ENCODE measurements at places on chromosomes 5 and 9.

DNA sequence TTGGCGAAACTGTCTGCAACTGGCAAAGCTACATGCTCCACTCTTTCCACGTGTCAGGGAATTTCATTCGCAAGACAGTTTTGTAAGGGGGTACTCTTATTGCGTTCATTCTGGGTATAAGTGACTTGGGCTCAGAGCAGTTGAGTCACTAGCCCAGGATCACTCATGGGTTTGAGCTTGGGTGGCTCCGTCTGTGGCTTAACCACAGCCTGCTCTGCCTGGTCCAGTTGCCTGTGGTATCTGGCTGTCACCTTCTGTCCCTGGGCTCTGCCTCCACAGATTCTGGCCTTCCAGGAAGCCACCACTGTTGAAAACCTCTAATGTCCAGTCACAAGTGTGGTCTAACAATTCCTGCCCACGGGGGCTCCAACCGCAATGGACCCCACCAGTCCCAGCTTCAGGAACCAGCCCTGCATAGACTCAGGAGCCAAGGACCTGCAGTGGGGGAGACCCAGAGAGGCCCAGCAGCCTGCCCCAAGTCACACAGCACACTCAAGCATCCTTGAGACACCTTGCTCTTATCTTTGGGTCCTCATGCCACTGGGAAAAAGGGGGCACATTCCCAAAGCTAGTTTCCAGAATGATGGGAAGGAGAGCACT lies 10.4 kb downstream of the KIF12 start:
- DNase-seq = no peak

- DNase-seq = no peak
Observed at GRCh38 chr9:131289301-131290035, at the start of gene PLPP7. PLPP7 (plus strand) TSS chr9:131289723; CDS start chr9:131289998, 275 bp downstream.

DNA sequence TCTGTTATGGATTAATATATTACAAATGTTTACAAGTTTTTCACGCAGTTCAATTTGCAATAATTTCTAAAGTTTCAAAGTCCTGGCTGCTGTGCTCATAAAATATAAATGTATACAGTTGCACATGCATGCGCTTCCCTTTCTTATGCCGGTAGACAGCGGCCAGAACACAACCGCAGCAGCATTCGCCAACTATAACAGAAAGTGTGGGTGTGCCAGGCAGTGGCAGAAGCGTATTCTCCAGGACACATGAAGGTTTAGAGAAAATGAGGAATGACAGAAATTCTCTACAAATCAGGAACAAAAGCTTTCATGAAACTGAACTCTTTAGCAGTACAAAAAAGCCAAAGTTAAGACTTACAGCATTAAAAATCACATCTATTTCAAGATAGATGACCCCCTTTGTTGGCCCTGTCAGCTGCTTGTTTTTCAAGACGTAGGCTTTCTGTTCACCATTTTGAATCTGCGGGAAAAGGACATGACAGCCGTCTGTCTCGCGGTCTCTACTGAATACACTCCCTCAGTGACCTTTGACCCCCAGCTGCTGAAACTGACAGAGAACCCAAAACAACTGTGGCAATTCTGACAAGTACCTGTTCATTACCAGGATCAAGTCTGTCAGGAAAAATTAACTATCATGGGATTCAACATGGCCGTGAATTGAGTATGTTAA lies 252.2 kb downstream of the SLF1 start:
- no peak for DNase-seq

GRCh38 chr5:137453483-137454080 lies 45.5 kb downstream of the SPOCK1 start:
- DNase-seq = no peak

- DNase-seq = no peak
Observed at GRCh38 chr5:78354066-78354670, 6.2 kb upstream of the SCAMP1 start.

- no peak for DNase-seq
Observed at GRCh38 chr9:19732441-19732951, 56.3 kb downstream of the SLC24A2 start.

GRCh38 chr5:61689153-61689846 lies 357.2 kb downstream of the ZSWIM6 start:
- no peak for DNase-seq

DNA sequence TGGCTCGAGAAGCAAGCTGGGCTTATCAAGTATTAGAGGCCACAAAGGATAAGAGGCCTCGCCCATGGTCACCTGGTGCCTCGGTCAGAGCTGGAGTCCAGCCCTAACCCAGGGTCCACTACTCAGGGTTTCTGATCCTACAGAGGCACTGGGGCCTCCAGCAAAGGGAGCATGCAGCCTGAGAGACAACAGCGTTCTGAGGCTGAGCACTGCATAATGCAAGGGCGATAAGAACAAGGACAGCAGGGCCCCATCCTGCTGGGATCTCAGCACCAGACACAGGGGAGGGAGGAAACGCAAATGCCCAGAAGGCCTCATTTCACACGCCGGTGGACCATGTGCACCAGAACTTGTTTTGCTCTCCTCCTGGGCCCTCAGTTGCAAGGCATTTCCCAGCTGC lies 63.0 kb downstream of the C5orf15 start:
- no peak for DNase-seq

DNA sequence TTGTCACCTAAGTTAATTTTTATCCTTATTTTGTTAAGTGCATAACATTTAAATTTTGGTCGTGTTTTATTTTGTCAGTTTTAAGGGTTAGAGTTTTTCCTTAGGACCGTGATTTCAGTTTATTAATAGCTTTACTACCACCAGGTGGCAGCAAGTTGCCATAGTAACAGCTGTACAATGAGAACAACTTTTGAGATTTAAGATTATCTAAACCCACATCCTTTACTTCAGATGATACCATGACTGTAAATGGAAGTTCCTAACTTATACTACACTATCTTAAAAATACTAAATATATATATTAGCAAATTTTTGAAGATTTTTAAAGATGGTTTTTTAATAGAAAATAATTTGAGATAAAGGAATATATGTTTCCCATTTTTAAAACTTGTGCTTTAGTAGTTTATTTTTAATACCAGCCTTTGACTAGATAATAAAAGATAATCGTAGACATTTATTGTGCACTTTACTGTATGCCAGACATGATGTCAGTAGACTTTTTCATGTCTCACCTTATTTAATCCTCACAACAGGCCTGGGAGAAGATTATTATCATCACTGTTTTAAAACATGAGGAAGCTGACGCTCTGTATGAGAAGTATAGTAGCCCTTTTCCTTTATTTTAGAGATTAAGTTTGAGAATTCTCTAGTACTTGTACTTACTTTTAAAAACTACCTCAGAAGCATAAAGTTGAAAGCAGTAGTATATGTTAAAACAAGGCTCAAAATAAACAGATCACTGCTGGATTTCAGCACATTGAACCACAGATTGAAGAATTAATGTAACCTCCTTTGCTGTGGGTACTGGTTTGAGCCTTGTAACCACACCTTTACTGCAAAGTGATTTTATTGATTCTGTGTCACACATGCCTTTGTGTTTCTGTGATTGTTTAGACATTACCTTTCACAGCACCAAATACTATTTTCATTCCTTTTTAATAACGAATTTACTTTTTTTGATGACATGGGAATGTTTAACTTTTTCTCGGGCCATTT lies 27.5 kb downstream of the SREK1 start:
- peak; percentile 58 for DNase-seq

DNA sequence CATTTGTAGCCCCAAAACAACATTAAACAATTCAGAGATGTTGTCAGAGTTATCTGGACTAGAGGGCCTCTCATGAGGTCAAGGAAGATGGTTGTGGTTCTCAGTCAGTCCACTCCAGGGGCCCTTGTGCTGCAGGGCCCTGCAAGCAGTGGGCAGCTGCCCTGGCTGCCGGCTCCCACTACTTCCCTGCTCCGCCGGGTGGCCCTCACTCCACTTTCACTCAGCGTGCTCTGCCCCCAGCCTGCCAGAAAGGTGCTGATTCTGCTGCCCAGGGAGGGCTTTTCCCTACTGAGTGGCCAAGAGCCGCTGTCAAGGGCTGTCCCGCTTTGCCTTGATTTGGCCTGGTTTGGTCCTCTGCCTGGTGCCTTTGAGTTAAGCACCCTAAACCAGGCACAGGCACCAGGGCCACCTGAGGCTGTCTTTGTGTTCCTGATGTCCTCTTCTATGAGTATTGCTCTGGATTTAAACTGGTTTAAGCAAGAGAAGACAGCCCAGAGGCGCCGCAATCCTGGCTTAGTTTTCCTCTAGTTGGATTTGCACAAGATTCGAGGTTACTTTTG lies 117.2 kb downstream of the GADD45G start:
- DNase-seq = no peak

DNA sequence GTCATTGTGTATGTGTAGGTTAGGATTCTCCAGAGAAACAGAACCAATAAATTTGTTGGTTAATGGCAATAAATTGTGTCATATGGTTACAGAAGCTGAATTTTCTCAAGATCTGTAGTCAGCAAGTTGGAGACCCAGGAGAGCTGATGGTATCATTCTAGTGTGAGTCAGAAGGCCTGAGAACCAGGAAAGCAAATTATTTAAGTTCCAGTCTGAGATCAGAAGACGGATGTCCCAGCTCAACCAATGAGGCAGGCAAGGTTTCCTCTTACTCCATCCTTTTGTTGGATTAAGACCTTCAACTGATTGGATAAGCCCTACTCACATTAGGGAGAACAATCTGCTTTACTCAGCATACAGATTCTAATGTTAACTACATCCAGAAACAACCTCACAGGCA lies 656.3 kb downstream of the ANXA1 start:
- no peak for DNase-seq

- DNase-seq = no peak
Observed at GRCh38 chr9:134935701-134936345, 18.1 kb upstream of the FCN1 start.

DNA sequence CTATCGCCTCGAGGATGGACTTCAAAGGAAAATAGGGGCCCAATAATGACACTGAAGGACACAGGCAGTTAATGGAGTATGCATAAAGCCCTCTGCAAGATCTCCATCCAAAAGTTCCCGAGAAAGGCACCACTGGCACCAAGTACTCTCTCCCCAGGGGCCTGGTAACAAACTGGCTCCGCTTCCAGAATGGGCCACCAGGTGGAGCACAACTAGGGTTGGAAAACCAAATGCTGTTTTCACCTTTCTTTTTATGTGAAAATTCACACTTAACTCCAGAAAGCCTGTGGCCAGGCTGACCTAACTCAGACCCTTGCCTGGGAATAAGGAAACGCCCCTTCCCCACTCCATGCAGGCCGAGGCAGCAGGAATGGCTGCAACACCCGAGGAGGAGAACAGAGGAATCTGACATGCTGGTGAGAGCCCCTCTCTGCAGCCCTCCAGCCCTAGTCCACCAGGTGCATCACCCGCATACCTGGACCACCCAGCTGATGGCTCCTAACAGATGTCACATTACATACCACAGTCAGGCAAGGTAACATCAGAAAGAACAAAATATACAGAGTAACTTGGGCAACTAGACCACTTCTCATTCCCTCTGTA lies 42.8 kb downstream of the CAMSAP1 start:
- DNase-seq = peak; percentile 67

GRCh38 chr5:80809451-80809850 lies 150.7 kb upstream of the RASGRF2 start:
- no peak for DNase-seq

GRCh38 chr5:142906863-142907671 lies 136.9 kb downstream of the ARHGAP26 start:
- no peak for DNase-seq

- no peak for DNase-seq
Observed at GRCh38 chr9:114206221-114206789, 51.0 kb downstream of the COL27A1 start.
